NCI-H2029 treated with DMSO at 0.1 percent for 48 hours (cell line): ENCODE measurements at places on chromosomes 16 and 17.

- DNase-seq, result no peak
Measured at GRCh38 chr16:14373896-14374295, 256.2 kb downstream of the PARN start.

GRCh38 chr17:38443356-38444031 is 15.2 kb downstream of the ARHGAP23 start:
- no peak for DNase-seq

DNA sequence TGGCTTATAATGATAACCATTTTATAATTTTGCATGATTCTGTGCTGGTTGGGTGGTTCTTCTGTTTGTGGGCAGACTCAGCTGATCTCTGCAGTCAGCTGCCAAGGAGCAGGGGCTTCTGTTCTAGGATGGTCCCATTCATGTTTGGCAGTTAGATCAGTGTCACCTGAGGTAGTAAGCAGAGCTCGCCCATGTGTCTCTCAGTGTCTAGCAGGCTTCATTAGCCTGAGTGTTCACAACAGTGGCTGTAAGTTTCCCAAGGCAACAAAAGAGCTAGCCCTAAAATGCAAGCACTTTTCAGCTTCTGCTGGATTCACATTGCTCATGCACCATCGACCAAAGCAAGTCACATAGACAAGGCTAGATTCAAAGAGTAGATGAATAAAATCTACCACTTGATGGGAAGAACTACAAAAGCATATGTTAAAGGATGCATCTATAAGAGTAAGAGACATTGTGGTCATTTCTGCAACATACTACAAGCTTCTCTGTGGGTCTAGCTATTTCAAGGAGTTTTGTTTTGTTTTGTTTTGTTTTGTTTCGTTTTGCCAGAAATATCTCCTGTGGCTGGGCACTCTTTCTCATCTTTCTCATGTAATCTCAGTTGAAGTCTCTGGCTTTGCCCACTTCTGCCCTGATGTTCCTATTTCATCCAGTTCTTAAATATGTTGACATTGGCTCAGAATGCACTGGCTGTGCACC is 180.8 kb downstream of the HS3ST4 start:
- DNase-seq, result no peak

- no peak for DNase-seq
Measured at GRCh38 chr16:11145173-11145818, 110.7 kb downstream of the SOCS1 start.

DNA sequence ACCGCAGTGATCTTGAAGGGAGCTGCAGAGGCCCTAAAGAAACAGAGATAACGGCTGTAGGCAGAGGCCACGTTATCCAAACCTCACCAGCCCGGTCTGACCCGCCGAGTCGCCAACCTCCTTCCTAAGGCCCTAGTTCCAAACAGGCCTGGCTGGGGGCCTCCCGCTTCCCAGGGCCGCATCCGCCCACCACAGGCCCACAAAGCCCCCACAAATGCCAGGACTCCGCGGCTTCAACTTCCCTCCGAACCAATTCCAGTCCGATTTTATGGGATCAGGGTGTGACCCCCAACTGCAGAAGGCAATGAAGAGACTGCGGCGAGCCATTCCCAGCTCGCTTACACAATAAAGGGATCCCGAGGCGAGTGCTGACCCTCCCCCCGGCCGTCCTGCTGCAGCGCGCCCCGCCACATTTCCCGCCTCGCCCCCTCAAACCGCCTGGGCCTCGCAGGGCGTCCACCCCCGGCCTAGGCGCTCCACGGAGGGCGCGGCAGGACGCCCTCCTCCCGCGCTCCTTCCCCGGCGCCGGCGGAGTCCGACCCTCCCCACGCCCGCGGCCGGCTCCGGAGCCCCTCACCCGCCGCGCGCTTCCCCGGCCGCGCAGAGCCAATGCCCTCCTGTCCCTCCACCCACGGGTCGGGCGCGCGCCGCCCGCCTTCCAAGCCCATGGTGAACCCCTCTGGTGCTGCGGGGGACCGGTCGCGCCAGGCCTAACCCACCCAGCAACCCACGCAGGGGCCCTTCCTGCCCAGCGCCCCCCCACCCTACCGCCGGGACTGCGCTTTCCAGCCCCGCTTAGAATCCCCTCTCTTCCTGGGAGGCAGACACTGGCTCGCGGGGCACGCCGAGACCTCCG is 926 bp downstream of the MYH10 start:
- no peak for DNase-seq

DNA sequence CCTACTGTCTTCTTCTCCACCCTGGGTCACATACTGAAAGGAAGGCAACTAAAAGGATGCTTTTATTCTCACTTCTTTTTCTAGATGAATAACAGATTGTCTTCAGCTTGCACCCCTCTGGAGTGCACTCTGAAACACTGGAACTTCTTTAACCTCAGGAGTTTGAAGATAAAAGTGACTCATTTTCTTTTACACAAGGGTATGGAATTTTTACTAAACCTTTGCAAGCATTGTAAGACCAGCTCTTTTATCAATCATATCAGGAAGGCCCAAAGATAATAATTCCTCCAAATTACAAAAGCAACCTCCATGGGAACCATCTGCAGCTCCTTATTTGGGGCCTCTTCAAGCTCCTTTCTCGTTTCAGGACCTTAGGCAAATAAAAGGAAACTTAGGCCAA is 193.5 kb upstream of the KIF2B start:
- no peak for DNase-seq

DNA sequence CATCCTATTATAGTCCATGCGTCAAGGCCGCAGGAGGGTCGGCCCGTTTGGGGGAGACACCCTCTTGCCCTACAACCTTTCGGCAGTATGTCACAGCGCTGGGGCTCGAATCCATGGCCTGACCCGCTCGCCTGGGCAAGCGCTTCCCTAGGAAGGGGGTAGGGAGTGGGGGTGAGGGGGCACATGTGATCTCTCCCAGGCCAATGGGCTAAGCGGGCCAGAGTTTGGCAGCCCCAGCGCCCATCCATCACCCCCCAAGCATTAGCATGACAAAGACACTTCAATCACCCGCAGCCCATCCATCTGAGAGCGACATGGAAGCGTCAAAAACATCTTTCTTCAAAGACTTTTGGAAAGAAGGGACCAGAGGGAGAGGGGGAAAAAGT is at the start of gene HOXB1:
HOXB1 (minus strand) TSS at position 125 of the 386 bp plus-strand sequence; CDS start at position 18, 107 bp downstream.
- DNase-seq, result no peak

DNA sequence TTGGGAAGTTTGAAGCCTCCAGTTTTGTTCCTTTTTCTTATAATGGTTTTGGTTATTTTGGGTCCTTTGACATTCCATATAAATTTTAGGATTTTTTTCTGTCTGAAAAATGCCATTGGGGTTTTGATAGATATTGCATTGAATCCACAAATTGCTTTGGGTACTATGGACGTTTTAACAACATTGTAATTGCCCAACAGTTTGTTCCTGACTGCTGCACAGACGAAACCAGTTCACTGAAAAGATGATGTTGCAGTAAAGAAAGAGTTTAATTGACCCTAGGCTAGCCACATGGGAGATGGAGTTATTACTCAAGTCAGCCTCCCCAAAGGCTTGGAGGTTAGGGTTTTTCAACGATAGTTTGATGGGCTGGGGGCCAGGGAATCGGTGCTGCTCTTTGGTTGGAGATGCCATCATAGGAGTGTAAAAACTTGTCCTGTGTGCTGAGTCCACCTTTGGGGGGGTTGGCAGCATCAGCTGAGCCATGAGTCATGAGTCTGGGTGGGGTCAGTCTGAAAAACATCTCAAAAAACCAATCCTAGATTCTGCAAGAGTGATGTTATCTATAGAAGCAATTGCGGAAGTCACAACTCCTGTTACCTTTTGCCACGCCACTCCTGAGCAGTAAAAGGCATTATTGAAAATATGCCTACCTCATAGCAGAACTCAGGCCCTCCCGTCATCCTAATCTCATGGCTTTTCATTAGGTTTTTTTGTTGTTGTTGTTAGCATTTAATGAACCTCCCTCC is 2.7 kb upstream of the PRSS41 start:
- no peak for DNase-seq

DNA sequence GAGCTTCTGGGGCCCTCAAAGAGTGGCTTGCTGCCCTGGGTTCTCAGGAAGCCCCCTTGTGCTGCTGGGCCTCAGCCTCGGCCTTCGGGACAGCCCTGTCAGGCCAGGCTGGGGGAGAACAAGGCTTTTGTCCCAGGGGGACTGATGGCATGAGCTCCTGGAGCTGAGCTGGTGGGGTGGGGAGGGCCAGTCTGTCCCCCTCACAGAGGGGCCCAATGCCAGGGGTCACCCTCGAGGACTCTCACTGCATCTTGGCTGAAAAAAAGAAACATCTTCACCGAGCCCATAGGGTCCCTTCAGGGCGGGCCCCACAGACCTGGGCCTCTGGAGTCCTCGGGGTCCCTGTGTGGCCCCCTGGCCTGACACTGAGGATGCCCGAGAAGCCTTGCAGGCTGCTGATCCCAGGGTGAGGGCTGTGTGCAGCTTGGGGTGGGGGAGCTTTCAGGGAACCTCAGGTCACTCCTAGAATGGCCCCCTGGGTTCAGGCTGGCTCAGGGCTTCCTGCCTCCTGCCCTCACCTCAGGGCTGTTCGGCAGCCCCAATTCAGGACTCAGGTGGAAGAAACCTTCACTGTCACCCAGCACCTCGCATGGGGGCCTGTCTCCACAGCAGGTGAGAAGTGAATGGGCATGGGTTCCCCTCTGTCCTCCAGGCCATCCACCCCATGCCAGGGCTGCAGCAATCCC is 90.5 kb downstream of the TNFRSF13B start:
- DNase-seq, result no peak

DNA sequence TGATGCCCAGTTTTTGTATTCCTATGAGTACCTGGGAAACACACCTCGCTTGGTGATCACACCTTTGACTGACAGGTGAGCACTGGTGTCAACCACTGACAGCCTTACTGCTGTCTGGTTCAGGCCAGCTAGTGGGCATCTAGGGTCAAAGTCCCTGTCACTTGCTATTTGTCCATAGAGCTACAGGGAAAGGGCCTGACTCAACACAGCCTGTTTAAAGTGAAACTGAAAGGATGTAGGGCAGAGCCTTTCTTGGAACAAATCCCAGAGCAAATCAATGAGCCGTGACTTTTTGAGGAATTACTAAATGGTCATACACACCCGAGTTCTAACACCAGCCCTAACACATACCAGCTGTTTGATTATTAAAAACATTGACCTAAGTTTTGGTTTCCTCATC is 106.8 kb downstream of the DNAH9 start:
- DNase-seq, result peak; percentile 14

GRCh38 chr17:46950997-46951621 is 27.9 kb downstream of the RPRML start:
- DNase-seq, result peak; percentile 9

- no peak for DNase-seq
Measured at GRCh38 chr17:31806921-31807320, 52.1 kb downstream of the COPRS start.

DNA sequence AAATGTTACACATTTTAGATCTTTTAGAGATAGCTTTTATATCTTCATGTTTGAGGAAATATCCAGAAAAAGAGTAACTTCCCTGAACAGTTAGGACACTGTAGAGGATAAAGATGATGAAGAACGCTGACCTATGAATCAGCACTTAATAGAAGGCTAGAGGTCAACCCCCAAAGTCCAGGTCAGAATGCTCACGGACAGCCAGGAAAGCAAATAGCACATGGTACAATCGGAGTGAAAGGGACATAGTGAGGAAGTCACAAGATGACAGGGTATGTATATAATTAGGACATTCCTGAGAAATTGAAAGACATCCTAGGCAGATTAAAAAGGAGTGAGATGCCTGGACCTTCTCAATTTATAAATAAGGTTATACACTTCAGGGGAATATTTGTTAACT is 55.1 kb upstream of the CNTNAP4 start:
- DNase-seq, result no peak

- no peak for DNase-seq
Measured at GRCh38 chr16:61590577-61590976, 445.7 kb downstream of the CDH8 start.

DNA sequence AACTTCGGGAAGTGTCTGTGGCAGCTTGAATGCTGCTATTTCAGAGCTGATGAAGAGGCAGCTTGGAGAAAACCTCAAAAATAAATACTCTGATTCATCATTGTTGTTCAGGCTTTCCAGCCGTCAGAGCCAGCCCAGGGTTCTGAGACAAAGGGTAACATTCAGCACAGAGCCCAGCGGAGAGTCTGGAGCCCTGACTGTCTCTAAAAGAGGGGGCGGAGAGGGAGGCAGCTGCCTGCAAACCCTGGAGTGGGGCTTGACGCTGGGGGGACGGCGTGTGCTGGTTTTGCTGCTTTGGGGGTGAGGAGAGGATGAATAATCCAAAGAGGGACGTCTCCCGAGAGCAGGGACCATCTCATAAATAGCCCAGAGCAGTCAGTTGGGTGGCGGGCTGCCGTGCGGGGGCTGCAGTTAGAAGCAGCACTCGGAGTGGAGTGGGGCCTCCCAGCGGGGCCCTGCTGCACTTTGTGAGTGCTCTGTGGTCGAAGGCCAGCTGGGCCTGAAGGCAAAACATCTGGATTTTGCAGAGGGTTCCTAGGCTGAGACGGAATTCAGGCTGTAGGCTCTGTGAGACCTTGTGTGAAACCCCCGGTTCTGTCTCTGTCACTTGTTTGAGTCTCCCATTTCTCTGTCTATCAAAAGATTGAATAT is 237.8 kb downstream of the PRKCA start:
- DNase-seq, result no peak

DNA sequence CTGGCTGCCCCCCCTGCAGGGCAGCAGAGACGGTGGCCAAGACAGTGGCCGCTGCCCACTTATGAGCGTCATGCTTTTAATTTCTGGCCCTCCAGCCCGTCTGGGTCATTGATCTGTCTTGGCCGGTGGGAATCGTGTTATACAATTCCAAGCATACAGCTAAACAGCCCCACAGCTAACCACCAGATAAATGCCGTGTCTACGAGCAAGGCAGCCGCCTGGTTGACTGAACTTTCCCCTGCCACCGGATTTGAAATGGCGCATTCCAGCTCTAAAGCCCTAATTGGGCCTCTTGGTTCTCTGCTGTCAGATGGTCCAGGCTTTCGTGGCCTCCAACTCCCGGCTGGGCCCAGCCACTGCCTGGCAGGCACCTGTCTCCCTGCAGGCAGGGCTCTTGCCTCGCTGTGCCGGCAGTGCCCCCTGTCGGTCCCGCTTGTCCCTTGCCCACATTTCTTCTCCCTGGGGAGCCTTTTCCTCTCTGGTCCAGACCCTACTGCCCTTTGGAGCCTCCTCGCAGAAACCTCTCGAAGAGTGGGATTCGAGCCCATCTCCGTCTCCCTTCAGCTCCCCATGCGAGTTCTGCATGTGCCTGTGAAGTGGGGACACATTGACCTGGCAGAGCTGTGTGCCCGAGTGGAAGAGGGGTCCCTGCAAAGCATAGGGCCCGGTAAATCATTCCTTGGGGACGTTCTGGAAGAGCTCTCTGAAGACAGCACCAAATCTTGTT is 1.8 kb upstream of the RBFOX3 start:
- peak; percentile 2 for DNase-seq

DNA sequence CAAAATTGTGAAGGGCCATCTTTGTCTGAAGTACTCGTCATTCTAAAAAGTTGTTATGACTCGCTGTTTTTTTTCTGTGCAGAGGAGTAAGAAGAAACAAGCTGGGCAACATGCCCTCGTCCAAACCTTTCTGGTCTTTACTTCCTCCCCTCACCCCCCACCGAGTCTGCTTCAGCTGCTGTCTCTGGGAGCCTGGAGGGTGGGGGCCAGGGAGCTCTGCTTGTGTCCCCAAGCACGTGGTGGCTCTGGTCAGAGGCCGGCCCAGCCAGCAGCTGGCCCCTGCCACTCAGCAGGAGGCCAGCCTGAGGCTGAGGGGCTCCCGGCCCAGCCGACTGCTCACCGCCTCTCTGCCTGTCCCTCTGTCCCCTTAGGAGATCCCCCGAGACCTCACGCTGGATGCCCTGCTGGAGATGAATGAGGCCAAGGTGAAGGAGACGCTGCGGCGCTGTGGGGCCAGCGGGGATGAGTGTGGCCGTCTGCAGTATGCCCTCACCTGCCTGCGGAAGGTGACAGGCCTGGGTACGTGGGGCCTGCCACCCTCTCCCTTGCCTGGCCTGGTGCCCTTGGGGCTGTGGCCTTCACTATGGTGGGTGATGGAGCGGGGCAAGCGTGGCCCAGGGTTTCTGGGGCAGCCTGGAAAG is 53.7 kb upstream of the LGALS9 start:
- DNase-seq, result no peak
